Lower leg skin (tissue), 4 donors: ENCODE measurements at places on chromosomes 5 and 9. TPM values are rescaled to one million over a fixed set of nuclear protein-coding genes. Genes with fewer than 3 reads are reported as not detected.

DNA sequence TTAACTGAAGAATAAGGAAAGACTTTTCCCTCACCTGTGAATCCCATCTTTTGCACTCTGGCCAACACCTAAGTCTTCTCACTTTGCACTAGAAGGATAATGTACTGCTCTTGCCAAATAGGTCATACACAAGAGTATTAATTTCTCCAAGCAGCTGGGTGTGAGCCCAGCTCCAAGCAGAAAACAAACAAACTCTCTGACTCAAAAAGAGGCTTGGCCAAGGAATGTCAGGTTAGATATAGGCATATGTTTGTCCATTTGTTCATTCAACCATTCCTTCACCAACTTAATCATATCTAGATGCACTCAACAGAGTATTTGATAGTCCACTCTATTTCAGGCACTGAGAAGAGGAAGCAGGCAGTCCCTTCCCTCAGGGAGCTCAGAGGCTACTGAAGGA, 84.4 kb downstream of the HTR4 start:
- DNase-seq: no peak

DNA sequence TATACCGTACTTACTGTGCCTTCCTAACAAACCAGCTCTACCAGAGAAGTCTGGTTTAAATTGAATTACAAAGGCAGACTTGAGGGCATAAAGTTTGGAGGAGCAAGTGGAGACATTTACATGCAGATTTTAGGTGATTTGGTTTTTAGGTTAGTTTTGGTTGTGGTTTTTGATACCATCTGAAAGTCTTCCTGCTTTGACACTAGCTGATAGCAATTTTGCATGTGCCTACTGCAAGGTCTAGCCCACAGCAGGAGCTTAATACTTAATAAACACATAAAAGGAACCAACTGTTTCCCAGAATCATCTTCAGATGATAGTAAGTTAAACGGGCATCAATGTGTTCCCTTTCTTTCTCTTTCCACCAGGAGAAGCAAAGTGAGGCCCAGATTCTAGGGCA, 3.4 kb upstream of the ESM1 start:
- DNase-seq: no peak

DNA sequence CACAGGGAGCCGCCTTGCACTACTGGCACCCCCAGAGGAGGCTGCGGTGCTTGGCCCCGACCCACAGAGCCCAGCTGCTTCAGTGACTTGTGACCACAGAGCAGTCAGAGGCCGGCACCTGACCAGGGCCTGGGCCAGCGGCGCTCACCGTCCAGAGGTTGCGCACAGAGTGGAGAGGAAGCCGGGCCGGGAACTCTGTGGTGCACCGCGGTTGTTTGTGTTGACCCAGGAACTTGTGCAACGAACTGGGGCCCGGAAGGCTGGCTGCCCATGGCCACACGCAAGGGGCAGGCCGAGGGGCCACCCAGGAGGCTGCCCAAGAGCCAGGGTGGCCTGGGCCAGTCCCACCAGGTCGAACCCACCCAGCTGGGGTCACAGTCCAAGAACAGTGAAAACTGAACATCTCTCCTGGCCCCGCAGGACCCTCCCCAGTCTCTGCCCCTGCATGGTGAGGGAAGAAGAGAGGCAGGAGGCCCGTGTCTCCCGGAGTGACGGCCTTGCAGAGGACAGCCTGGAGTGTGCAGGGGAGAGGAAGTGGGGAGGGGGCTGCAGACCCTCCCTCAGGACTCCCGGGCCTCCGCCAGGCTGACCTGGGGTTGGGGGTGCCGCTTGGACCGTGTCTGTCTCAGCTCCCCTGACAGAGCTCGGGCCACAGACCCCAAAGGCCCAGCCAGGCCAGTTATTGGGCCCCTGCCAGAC, 42.8 kb upstream of the EGFL7 start:
- DNase-seq: peak; percentile 94

- no peak for DNase-seq
Observed at GRCh38 chr5:133995341-133995740, 9.4 kb downstream of the VDAC1 start.

Gene PHF24
- 2.1 TPM for total RNA-seq

Gene HAVCR2
- total RNA-seq: 6.1 TPM

Gene FAM221B
- not detected for total RNA-seq
